Stimulated activated CD8-positive, alpha-beta memory T cell treated with anti-CD3 and anti-CD28 coated beads, Interleukin-7, amount 100 ng/mL, for 1 hour (primary cell): ENCODE measurements at places on chromosomes 6 and 20.

GRCh38 chr6:17161076-17161475 lies 59.2 kb downstream of the STMND1 start:
- no peak for DNase-seq

DNA sequence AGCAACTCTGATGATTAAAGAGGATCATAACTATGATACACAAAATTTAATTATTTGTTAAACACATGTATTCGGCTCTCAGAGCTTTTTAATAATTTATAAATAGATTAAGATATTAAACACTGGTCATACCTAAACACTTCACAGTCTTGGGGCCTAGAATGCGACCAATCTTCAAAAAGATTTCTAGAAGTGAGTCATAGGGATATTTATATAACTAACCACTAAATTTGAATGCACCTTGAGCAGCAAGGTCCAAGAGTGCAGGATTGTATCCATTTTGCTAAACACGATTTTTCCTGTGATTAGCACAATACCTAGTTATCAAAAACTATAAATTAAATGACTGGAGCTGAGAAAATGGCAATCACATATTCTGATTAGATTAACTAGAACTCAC lies 709.3 kb downstream of the EPHA7 start:
- no peak for DNase-seq

DNA sequence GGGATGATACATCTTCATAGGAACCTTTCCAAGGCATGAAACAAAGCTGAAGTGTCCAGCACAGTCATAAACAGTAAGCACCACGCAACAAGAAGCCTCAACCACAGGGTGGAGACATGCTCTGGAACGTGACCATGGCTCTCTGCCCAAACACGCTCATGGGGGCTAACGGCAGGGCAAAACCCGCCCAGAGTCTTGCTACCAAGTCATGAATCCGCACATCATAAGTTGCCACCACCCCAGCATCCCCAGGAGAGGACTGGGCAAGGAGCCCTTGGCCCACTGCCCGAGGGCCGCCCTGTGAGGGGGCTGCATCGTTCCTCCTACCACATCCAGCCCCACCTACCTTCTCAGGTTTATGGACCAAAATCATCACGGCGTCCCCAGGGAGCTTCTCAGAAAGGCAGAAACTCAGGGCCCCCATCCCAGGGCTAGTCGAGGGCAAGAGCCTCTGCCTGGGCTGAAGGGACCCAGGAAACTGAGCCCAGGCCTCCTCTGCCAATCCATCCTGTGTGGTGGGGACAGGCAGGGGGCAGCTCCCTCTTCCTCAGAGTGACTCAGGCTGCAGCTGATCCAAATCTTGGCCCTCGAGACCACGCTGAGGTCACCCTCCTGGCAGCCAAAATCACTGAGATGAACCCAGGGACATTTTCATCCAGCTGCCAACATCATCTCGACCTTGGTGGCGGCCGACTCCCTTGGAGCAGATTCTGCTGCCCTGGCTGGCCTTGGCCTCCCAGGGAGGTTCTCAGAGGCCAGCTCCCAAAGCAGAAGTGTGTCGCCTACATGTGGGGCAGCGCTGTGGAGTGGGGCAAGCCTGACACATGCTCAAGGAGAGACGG lies 42.6 kb downstream of the BMP7 start:
- DNase-seq = no peak

DNA sequence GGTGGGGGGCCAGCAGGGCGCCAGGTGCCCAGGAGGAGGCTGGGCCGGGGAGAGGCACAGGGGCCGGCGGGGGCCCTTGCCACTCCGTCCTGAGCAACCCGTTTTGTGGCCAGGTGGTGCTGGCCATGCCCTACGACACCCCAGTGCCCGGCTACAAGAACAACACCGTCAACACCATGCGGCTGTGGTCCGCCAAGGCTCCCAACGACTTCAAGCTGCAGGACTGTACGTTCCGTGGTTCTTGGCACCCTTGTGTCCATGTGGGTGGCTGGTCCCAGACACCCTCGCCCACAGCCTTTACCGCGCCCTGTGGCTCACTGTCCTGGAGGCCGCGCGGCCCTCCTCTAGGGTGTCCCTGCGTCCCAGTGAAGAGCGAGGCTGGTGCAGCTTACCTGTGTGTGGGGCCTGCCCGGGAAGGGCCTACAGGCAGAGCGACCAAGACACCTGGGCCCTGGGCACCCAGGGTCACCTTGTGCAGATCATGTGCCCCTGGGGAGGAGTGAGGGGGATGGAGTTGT lies 28.7 kb downstream of the PYGB start:
- no peak for DNase-seq

DNA sequence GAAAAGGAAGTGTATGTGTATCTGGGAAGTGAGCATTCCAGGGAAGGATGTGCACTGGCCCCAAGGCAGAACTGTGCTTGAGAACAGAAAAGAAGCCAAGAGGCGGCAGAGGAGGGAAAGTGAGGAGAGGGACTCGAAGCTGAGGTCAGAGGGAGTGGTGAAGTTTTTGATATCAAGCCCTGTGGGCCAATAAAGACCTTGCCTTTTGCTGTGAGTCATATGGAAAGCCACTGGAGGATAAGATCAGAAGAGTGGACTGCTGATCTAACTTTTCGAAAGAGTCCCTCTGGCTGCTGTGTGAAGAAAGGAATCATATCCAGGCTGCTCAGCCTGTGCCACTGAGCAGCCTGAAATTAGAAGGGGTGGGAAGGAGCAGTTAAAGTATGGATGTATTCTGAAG lies 99.4 kb downstream of the EYA4 start:
- DNase-seq = no peak

GRCh38 chr6:39755231-39755630 lies 30.0 kb upstream of the KIF6 start:
- no peak for DNase-seq

GRCh38 chr20:10795286-10796026 lies 121.7 kb upstream of the JAG1 start:
- no peak for DNase-seq

- no peak for DNase-seq
These were observed 89.6 kb downstream of the PCSK2 start for GRCh38 chr20:17316316-17317038.

DNA sequence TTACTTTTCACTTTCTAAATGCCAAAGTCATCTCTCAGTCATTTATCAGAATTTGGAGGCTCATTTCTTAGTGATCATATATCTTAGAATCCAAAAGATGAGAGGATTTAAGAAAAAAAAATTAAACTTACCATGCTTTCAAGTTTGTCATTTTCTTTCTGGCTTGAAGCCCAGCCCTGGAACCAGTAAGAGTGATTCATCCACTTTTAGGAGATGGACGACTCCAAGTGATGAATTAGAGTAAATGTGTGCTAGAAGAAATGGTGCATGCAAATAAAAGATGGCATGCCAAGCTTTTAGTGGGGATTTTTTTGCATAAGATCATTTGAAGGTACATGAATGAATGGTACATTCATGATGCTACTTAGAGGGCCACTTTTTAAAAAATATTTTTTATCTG lies 20.1 kb downstream of the PLCB1 start:
- no peak for DNase-seq

GRCh38 chr6:13190376-13190775 lies 138.0 kb downstream of the TBC1D7 start:
- no peak for DNase-seq

GRCh38 chr6:9136141-9136822 lies 700.9 kb upstream of the SLC35B3 start:
- DNase-seq = no peak

GRCh38 chr20:3796477-3797225 lies 541 bp downstream of the CDC25B start:
- DNase-seq = no peak

- peak; percentile 25 for DNase-seq
These were observed 290.6 kb upstream of the ZNF337 start for GRCh38 chr20:25987073-25987927.

GRCh38 chr6:128172752-128173682 lies 272.2 kb upstream of the THEMIS start:
- DNase-seq = no peak

- DNase-seq = no peak
These were observed 224 bp downstream of the MPC1 start for GRCh38 chr6:166382500-166382932.

DNA sequence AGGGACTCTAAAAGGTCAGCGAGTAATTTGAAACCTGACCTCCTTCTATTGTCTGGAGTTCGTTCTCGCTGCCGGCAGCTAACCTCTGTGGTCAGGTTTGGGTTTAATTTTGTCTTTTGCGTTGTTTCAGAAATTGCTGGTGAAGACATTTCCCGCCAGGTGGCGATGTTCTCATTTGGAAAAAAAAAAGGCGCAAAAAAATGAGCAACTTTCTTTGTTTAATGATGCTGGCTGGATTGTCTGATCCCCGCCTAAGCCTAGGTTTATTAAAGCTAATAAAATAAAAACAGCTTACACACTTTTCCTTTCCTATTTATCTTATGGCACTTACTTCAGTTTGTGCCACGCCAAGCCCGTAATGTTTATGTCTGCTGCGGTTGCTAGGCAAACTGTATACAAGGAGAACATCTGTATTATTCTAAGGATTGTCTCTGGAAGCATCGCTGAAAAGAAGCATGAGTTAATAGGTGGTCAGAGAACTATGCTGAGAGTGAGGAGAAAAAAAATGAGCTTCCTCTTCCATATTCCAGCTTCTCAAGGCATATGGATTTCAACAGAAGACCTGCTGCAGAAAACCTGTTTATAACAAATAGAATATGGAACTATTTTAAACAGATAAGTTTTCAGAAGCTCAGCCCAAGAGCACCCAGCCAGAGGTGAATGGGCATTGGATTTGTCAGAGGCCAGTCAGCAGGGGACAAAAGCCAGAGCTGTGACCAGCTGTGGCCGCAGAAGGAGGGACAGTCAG lies 205.7 kb downstream of the DOK5 start:
- DNase-seq = no peak

DNA sequence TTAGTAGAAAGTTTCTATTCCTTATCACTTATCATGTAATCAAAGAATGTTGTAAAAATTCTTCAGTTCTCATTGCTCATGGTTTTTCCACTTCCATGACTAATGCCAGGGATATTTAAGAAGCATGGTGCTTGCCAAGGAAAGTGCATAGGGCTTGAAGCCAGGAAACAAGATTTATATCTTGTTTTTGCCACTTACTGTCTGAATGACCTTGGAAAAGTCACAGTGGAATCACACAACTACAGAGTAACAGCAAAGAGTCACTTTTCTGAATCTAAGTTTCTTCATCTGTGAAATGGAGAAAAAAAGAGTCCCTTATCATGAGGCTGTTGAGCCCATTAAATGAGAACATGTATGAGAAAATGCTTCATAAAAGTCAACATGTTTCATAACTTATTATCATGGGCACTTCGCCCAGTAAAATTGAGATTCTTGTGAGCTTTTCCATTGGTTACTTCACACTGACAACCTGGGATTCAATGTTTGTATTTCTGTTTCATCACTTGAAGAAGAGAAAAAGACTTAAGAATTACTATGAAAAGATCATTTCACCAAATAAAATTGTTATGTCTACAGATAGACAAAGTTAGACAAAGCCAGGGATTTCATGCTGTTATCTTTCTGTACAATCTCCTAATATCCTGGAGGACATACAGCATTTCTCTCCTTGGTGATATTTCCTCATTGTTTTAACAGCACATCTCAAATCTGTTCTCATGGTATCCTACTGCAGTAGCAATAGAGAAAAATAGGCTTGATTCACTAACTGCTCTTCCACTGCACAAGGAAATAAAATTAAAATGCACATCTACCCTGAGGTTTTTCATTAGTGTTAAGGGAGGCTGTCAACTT lies 7.6 kb upstream of the BMP5 start:
- DNase-seq = no peak

- no peak for DNase-seq
These were observed 103.1 kb upstream of the TBX18 start for GRCh38 chr6:84867521-84867920.

DNA sequence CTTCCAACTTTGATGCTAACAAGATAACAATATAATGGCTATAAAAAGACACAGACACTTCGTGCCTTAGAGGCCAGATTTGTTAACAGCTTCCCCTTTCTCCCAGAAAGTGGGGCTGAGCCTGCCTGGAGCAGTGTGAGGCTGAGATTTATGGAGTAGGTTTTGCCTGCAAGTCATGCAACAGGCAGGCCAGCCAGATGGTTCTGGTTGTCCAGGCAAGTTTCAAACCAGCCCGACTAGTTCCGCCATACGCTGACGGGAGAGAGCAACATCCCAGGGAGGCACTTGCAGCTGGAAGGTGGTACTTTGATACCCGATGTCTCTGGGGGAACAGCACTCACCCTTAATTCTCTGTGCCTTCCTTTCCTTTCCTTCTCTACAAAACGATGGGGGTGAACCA lies 81.3 kb upstream of the NAA20 start:
- DNase-seq = no peak

DNA sequence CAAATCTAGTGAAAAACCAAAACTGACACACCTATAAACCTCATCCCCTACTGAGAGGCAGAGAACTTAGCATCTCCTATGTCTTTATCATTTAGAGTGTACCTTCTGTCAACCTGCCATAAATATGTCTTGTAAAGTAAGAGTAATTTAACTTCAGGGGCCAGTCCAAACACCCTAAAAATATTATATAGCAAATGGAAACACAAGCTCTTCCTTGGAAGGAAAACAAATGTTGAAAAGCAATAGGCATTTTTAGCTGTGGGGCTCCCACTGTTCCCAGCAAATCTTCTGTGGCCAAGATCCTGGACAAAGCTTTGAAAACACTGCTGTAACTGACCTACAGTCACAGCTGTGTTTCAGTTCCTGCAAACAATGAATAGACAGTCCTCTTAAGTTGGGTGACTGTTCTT lies 140.0 kb upstream of the RNF217 start:
- DNase-seq = no peak

- no peak for DNase-seq
These were observed 40.8 kb upstream of the ATXN1 start for GRCh38 chr6:16802071-16802470.

GRCh38 chr20:1788044-1788443 lies 107.2 kb upstream of the SIRPA start:
- no peak for DNase-seq

DNA sequence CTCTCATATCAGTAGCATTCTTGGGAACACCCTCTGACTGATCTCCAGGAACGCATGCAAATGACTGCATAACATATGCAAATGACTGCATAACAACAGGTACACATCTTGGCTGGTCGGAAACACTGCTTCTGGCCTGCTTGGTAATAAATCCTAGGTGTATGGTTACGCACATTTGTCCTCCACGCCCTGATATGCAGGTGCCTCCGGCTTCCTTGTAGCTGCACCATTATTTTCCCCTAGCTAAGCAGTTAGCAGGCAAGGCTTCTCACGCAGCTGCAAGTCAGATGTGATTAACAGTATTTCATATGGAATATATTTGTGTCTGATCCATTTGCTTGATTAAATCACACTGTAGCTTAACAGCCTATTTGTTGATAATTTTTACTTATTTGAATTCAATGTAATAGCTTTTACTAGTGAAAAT lies 5.9 kb downstream of the RPS6KA2 start:
- no peak for DNase-seq

- DNase-seq = no peak
These were observed 133.5 kb downstream of the TINAG start for GRCh38 chr6:54441687-54442248.

- DNase-seq = no peak
These were observed 24.0 kb downstream of the DSTN start for GRCh38 chr20:17593902-17594301.
